ENCODE measurements at places on chromosomes 7 and 10.

DNA sequence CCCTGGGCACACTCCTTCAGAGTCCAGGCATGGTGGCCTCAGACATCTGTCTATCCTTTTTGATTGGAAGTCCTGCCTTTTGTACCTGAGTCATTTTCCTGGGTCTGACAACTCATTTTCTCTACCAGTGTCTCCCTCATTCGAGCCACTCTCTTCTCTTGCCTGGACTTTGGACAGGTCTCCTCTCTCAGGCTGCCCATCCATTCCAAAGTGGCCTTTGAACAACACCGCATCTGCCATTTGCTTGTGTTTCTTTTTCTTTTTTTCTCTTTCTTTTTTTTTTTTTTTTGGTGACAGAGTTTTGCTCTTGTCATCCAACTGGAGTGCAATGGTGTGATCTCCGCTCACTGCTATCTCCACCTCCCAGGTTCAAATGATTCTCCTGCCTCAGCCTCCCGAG is 142.1 kb upstream of the COBL start:
- DNase-seq: no peak

DNA sequence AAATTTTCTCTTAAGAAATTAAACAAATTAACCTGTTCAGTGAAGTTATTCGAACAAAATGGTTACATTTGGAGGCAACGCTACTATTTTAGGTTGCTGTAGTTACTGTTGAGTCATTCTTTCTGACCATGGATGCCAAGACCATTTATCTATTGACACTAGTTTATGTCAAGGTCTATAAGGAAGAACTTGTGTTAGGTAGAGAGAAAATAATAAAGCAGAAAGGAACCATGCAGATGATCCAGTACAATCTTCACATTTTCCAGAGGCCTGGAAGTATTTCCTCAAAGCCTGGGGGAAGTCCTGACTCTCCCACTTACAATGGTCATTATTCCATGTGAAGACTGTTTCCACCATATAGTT is 608.0 kb upstream of the GALNT17 start:
- no peak for DNase-seq

DNA sequence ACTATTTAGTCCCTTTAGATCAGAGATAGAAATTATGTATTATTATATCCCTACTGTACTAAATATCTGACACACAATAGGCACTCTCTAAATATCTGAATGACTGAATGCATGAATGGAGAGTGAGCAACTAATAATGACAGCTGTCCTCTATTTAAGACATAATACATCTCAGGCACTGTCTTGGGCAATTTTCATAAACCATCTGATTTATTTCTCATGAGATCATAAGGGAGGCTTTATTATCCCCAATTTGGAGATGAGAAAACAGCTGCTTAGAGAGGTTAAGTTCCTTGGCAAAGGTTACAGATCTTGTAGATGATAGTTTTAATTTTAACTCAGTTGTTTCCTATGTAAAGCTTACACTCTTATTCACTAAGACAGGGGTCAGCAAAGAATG is 570.6 kb downstream of the GRM8 start:
- no peak for DNase-seq

GRCh38 chr10:96538683-96539082 is 25.0 kb upstream of the TLL2 start:
- no peak for DNase-seq

DNA sequence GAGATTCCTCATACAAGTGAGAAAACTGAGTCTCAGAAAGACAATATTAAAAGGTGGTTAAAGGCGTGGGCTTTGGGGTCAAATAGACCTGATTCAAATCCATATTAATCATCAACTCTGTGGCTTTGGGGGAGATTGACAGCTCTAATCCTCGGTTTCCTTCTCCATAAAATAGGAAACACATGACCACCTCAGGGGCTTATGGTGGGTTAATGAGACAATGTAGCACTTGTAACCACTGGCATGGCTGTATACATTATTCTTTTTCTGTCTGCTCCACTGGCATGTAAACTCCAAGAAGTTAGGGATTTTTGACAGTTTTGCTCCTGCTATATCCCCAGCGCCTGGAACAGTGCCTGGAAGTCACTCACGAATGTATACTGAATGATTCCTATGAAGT is 120.8 kb upstream of the GAD2 start:
- no peak for DNase-seq

DNA sequence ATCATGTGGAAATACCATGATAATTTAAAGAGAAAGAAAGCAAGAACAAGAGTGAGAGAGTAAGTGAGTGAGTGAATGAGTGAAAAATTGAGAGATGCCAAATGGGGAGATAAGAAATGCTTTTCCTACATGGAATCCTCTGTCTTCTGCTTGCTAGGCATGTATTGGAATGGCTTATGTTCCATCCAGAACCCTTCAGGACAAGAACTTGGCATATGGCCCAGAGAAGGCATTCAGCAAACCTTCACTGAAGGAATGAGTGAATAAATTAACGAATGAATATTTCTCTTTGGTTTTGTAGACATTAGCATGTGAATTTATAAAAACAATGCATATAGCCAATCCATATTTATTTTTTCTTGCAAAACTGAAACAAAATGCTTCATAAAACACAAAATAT is 162.2 kb downstream of the LRRTM3 start:
- peak; percentile 10 for DNase-seq

DNA sequence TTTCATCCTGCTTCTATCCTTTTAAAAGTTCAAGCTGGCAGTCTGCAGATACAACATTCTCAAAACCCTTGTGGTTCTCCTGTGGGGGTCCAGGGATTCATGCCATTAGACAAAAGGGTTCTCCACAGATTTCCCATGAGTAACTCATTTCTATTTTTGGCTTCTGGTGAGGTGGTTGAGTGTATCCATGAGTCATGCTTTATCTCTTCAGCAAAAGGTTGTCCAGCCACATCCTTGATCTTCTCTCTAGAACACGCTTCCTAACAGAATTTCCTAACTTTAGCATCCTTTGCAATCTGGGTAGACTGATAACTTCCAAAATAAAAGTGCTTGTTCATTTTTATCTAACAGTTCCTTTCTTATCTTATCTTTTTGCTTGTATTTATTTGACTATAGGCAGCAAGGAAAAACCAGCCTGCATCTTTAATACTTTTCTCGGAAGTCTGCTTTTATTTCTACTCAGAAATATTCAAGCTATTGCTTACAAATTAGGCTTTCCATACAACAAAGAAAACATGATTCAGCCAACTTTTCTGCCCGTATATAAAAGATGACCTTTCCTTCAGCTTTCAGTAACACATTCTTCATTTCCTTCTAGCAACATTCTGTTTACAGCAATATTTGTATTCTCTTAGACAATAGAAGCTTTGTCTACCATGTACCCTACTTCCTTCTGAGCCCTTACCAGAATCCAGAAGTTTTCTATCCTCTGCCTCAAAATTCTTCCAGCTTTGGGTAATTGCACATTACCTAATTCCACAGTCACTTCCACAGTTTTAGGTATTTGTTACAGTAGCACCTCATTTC is 79.3 kb upstream of the IL6 start:
- no peak for DNase-seq

DNA sequence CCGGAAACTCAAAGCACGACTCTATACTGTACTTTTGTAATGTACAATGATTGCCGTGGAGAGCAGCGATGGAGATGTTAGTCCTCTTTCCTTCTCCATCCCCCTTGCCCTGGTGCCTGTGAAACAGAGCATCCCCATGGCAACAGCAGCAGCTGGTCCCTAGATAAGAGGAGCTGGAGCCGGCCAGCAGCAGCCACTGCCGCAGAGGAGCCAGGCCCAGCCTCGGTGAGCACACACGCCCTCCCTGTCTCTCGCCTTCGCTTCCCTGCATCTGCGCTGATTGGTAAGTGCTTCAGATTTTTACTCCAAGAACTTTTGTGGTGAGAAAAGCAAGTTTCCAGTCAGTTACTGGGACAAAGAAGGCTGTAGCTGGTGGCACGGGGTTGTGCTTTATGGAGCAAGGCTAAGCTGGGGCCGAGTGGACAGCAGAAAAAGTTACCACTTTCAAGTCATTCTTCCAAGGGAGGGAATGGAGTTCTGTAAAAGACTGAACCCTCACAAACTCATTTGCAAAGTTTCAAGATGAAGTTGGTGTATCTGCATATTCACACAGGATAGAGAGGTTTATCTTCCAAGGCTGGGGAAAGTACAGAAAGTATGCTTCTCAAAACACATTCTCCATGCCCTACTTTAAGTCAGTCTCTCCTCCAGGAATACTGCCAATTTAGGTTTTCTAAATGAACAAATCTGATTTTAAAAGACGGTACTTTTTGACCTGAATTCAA is at the start of gene PPP1R17:
Gene PPP1R17 (plus strand): TSS at position 192 of the 725 bp plus-strand sequence. CDS start 5,227 bp downstream, outside the sequence.
- no peak for DNase-seq

All from caudate nucleus (tissue), 63 donors.